Prostate gland (tissue), 2 donors: ENCODE measurements at places on chromosomes 5 and 9. TPM values are rescaled to one million over a fixed set of nuclear protein-coding genes. Genes with fewer than 3 reads are reported as not detected.

- no peak for DNase-seq
Measured at GRCh38 chr5:107381189-107381856, 289.4 kb downstream of the EFNA5 start.

GRCh38 chr5:157571357-157571827 is 4.2 kb downstream of the ADAM19 start:
- no peak for DNase-seq

DNA sequence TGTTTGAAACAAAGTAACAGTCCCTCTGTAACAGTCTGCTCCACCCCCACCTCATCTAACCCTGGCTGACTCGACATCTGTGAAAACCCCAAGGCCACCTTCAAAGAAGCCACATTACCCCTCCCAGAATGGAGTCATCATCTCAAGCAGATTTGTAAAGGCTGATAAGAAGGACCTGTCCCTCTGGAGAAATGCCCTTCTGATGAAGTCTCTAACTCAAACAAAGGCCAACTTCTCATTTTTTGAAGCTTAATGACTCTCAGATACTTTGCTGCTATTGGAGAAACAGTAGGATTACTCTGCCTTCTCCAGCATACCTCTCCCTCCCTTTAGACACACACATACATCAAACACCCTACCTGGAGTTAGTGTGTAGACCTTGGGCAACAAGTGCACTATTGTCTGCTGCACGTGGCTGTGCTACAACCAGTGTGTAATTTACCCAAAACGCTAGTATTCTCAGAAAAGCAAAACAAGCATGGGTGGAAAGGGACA is 5.3 kb upstream of the SUSD1 start:
- DNase-seq, result no peak

DNA sequence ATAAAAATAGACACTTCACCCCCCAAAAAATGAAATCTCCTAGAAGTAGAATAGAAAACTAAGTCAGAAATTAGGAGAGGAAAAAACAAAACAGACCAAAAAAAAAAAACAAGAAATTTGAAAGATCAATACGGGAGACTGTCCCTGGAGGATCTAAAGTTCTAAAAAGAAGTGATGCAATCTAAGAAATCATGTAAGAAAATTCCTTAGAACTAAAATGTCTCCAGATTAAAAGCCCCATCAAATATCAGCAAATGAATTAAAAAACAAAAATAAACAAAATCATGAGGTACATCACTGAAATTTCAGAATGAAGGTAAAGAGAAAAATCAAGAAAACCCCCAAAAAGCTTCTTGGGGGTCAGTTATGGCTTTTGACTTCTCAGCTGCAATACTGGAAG is 13.5 kb downstream of the FNIP1 start:
- DNase-seq, result no peak

DNA sequence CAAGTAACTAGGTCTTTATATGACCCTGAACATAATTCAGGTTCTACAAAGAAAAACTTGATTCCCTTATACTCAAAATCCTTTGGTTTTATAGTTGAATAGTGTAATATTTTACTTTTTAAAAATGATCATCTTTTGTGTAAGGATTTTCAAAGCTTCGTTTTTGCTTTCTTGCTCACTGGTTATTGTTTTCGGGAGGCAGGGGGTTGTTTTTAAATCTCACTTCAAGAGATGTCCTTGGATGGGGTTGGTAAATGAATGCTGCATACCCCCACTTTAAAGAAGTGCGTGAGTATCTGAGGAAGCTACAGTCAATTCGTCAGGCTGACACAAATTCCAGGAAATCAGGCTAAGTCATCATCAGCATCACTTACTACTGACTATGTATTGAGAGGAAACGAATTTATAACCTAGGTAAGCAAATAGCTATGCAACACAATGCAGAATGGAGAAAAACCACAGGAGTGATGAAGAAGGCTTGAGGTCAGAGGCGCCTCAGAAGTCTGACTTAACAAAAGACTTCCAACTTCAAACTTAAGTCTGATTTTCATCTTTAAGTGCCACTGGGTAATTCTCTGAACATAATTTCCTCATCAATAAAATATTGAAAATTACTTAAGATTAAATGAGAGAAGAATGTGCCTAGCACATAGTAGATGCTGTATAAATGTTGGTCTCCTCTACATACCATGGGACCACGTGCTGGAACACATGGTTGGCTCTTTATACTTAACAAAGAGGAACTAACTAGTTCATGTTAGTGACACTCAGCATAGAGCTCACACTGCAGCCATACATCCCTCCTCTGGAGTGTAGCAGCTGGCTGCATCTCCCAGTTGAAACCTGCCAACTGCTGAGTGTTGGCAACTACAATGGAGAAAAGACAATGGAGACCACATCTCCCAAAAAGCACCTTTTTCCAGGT is 106.0 kb upstream of the KIF2A start:
- DNase-seq, result no peak

The IFNA13 gene
- total RNA-seq, result not detected

The N4BP3 gene
- 4.7 TPM for total RNA-seq

The TMEM250 gene
- total RNA-seq, result 65.1 TPM

- no peak for DNase-seq
Measured at GRCh38 chr9:91897201-91897600, 52.8 kb downstream of the ROR2 start.

- no peak for DNase-seq
Measured at GRCh38 chr5:83548581-83548980, 77.0 kb downstream of the VCAN start.

The FBXO4 gene
- 25.7 TPM for total RNA-seq

GRCh38 chr5:36875051-36875789 is 1.3 kb upstream of the NIPBL start:
- peak; percentile 37 for DNase-seq

GRCh38 chr5:114957384-114957783 is 212.3 kb downstream of the TRIM36 start:
- DNase-seq, result no peak

The ARHGEF39 gene
- 1.1 TPM for total RNA-seq

The MYORG gene
- total RNA-seq, result 9.0 TPM

The PDE8B gene
- total RNA-seq, result 25.6 TPM

GRCh38 chr9:15417626-15418025 is 5.0 kb upstream of the SNAPC3 start:
- no peak for DNase-seq

GRCh38 chr5:77937015-77937908 is 161.1 kb upstream of the TBCA start:
- no peak for DNase-seq

GRCh38 chr5:136810261-136810801 is 445.0 kb upstream of the TRPC7 start:
- DNase-seq, result no peak

The PCDHGA4 gene
- total RNA-seq, result 2.5 TPM

The GDF9 gene
- 0.09 TPM for total RNA-seq

GRCh38 chr5:80760680-80761079 is 105.9 kb upstream of the DHFR start:
- no peak for DNase-seq

- peak; percentile 20 for DNase-seq
Measured at GRCh38 chr5:56717253-56717987, 97.9 kb upstream of the MAP3K1 start.

DNA sequence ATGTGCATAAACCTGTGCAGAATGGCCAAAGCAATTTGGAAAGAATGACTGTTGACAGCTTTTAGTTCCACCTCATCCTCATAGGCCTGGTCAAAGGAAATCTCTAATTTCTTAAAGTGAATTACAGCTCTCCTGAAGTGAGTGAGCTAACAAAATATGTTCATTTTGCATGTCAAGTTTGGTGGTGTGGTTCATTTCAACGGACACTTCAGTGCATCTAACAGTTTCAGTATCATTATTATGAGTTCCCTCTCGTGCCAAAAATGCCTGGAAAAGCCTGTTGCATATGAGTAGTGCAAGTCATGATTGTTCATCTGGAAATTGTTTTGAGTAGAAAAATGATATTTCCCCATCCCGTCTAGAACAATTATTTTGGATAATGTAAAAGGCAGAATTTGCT is 53.2 kb upstream of the HMHB1 start:
- no peak for DNase-seq

DNA sequence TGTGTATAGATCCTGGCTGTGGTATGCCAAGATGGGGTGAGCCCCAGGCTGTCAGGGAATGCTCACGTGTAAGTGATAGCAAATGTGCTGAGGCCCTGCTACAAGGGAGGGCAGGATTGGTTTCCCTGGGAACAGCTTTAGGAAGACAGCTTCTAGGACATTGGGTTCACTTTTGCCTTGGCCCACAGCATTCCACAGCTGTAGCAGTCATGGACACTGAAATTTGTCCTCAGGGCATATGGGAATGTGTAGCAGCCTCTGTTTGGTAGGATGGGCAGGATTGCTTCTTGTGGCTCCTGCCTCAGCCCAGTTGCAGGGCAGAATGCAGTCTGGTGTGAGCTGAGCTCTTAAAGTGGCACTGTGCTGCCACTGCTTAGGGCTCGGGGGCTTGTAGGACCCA is 1061.7 kb upstream of the WWC1 start:
- DNase-seq, result no peak

The SVEP1 gene
- total RNA-seq, result 5.8 TPM

DNA sequence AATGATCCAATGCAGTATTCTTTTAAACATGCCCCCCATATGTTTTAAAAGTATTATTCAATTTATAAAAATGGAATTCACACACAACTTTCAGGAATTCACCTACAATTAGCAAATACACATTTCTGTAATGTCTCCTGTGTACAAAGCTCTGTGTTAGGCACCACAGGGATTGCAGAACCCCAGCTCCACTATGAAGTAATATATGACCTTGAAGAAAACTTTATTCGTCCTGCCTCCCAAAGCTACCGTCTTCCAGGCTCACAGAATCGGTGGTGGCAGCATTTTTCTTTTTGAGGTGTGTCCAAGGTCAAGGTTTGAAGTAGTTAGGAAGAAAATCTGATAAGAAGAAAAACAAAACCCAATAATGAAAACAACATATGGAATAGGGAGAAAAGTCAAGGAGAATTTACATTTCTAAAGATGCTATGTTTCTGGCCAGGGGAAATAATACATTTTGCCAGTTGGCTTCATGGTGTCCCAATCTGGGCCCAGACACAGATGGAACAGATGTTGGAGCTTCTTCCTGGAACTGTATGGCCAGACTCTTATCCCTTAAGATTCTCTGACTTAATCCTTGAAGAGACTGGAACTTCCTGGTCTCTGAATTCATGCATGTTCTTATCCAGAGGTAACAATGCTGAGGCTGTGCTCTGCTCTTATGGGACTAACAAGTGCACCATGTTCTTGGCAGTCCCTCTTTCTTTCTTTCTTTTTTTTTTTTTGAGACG is 22.0 kb upstream of the LVRN start:
- DNase-seq, result no peak

- no peak for DNase-seq
Measured at GRCh38 chr9:89037891-89038290, 46.6 kb downstream of the S1PR3 start.

- no peak for DNase-seq
Measured at GRCh38 chr5:150137997-150138396, 17.6 kb downstream of the PDGFRB start.

- DNase-seq, result peak; percentile 23
Measured at GRCh38 chr5:38994324-38994927, 79.8 kb downstream of the RICTOR start.

GRCh38 chr5:146185161-146185560 is 2.7 kb upstream of the LARS1 start:
- DNase-seq, result no peak

DNA sequence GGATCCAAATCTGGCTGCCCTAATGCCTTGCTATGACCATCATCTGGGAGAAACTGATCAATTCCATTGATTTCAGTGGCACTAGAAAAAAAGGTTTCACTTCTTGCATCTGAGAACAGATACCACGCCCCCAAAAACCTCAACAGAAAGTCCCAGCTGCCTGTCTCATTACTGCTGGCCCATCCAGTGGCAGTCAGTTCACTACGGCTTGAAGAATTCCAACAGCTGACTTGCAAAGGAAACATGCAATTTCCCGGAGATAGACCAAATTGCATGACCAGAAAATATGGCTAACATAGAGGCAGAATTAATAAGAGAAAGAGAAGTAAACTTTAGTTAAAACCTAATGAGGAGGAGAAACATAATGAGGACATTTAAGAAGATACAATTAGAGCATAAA is 48.6 kb downstream of the UGCG start:
- no peak for DNase-seq

DNA sequence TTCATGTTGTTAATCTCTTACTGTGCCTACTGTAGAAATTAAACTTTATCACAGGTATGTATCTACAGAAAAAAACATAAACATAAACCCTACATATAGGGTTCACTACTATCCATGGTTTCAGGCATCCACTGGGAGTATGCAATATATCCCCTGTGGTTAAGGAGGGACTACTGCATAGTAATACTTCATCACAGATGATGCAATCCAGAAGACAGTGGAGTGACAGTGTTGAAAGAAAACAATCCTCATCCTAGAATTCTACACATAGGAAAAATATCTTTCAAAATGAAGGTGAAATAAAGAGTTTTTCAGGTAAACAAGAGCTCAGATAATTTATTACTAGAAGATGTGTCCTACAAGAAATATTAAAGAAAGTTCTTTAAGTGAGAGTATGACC is 105.9 kb downstream of the HOMER1 start:
- DNase-seq, result no peak

The OBP2B gene
- 1.6 TPM for total RNA-seq

DNA sequence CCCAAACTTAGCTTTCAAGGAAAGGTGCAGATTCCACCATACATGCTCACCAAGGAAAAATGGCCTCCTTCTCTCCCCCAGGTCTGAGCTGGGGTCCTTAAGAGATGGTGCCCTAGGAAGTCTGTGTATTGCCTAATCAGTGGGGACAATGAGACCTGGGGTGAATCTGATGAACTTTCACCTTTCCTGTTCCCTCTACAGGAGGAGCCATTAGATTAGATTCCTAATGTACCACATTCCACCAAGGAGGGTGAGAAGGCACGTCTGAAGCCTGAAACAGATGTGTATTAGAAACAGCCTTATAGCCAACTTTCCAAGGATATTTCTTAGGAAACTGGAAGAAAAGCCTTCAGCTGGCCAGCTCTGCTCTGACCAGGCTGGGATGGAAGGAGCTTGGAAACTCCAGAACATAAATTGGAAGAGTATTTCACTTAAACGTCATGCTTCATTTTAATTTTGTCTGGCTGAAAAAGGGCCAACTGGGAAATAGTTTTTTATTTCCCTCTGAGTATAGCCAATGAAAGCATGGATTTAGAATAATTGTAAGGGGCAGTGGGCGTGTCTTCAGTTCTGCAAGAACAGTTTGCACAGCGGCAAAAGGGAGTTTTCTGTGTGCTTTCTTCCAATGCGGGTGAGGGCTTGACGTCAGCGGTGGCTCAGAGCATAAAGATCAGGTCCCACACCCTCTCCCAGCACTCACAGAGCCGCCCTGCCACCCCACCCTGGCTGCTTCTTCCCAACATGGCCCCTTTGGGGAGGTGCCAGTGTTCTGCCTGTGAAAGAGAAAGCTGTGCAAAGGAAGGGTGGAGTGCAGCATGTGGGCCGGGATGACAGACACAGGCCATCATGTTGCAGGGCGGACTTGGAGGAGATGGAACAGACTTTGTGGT is 210.9 kb downstream of the ESM1 start:
- DNase-seq, result no peak

The SEMA5A gene
- 21.7 TPM for total RNA-seq

GRCh38 chr9:130997925-130998596 is 10.9 kb upstream of the LAMC3 start:
- DNase-seq, result no peak

- DNase-seq, result no peak
Measured at GRCh38 chr5:156387391-156387790, 60.4 kb downstream of the SGCD start.
